Endothelial cell (in vitro differentiated cells): ENCODE measurements at places on chromosomes 2 and 18. TPM values are rescaled to one million over a fixed set of nuclear protein-coding genes. Genes with fewer than 3 reads are reported as not detected.

The ASPRV1 gene
- 0.87 TPM for total RNA-seq

The XRCC5 gene
- total RNA-seq, result 365 TPM

The TCF23 gene
- not detected for total RNA-seq

The SP140L gene
- 1.1 TPM for total RNA-seq

The SLC5A7 gene
- total RNA-seq, result not detected

The ERBB4 gene
- 0.36 TPM for total RNA-seq

The MRPL53 gene
- total RNA-seq, result 59.0 TPM

The POTEJ gene
- not detected for total RNA-seq
